ENCODE measurements at places on chromosomes 4 and X.

DNA sequence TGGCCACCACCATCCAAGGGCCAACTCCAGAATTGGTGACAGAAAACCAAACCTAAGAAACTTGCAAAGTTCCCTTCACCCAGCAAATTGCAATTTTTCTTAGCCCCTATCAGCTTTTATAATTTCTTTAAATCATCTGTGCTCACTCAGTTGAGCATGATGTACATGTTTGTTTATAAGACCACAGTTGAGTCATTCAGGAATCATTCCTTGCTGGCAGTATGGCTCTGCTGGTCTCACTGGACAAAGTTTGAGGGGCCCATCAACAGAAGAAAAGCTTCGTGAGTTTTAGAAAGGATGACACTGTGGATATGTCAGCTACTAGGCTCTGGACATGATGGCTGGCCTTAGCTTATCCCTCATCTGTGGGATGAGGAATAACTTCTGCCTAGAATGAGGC, 4.0 kb downstream of the TRPC5 start:
- DNase-seq, result no peak

DNA sequence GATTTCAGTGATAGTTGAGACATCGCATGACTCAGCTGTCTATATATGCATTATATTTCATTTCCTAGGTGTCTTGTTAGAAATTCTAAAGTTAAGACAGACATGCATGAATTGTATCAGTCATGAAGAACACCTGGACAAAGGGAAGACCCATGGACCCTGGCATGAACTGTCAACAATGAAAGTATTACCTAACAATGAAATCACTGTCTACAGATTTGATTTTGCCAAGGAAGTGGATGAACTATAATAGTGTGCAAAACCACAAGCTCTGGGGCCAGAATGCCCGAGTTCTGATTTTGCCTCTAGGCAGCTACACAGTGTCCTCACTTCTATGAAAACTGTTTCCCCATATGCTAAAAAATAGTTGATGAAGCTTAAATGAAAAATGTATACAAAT, 386.1 kb downstream of the NLGN4X start:
- DNase-seq, result no peak

GRCh38 chrX:63664741-63665140, 120.3 kb downstream of the ARHGEF9 start:
- no peak for DNase-seq

DNA sequence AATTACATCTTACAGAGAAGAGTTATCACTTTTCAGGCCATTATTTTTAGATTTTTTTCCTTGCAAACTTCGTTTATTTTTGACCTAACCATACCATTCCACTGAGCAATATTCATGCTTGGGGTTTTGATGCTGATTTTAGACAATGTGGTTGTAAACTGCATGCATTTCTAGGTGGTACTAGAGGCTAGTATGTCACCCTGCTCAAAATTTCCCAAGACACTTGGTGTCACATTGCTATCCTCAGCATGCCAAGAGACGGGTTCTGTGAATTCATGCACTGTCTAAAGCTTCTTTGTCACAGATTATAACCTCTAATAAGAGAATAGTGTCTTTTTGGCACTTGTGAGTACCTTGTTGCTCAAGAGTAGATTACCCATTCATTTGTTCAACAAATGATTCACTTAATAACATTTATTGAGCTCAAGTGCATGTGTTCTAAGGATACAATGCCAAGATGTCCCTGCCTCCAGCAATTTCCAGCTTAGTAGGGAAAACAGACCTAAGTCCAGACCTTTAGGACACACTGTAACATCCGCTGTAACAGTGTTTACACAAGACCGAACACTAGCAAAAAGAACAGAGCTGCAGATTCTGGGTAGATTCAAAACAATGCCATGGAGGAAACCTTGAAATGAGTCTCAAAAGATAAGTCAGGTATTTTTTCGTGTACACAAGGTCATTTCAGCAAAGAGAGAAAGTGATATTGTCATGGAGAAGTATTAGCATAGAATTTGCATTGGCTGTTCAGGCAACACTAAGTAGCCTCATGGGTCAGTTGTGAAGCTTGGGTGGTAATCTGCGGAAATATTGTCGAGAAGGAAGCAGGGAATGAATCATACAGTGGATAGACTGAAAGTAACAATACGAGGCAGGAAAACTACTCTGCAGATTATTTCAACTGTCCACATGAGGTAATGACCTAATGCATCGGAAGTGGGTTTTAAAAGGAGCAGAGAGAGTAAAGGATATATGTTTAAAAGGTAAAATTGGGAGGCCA, 515.1 kb upstream of the ZFP42 start:
- no peak for DNase-seq

- no peak for DNase-seq
Measured at GRCh38 chr4:42995343-42995944, 102.9 kb downstream of the GRXCR1 start.

GRCh38 chrX:138345801-138346200, 365.7 kb downstream of the FGF13 start:
- DNase-seq, result no peak

DNA sequence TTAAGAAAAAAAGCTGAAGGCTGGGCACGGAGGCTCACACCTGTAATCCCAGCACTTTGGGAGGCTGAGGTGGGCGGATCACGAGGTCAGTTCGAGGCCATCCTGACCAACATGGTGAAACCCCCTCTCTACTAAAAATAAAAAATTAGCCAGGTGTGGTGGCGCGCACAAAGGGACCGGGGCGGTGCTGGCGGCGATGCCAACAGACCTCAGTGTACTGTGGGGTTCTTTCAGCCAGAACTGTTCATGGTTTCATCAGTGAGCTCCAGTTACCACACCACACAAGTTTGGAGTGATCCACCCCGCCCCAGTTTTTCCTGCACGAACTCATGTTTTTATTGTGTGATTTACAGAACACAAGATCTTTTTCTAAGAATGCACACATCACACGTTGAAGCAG, 21.2 kb upstream of the IRAK1 start:
- no peak for DNase-seq

GRCh38 chr4:158865520-158866177, 96.8 kb downstream of the FNIP2 start:
- DNase-seq, result no peak

- no peak for DNase-seq
Measured at GRCh38 chr4:165723051-165723795, 149.8 kb upstream of the TLL1 start.

DNA sequence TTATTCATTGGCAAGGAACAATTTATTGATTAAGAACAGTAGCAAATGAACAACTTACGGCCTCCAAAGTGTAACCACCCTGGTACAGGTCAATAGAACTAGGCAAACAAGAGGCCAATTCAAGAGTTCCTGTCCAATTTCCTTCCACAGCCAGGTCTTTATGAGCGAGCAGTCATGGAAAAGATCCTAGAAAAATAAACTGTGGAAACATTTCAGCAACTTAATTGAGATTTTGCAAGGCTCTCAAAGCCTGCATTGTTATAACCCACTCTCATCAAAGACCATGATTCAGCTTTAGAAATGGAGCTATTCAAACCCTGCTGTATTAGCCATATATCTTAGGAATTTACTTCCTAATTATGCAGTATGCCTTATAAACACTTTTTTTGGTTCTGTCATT, 43.6 kb downstream of the UNC5C start:
- no peak for DNase-seq

DNA sequence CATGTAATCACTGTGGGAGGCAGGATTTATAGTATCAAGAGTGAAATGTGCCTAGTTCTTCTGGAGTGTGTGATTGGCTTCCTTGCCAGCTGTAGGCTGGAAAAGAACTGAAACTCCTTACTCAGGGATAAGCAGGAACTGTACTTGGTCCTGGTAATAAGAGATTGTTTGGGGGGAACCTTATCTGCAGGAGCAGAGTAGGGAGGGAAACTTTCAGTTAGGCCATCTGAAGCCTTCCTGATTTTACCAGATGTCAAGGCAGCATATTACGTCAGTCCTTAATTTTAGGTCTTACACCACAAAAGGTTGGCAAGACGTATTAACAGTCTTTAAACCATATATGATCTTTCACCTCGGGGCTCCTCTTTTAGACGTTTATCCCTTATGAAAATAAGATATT, 231.5 kb upstream of the FMR1 start:
- no peak for DNase-seq

GRCh38 chr4:78310007-78310739, 241.4 kb upstream of the ANXA3 start:
- DNase-seq, result no peak

- no peak for DNase-seq
Measured at GRCh38 chr4:88999392-88999930, 57.5 kb downstream of the FAM13A start.

DNA sequence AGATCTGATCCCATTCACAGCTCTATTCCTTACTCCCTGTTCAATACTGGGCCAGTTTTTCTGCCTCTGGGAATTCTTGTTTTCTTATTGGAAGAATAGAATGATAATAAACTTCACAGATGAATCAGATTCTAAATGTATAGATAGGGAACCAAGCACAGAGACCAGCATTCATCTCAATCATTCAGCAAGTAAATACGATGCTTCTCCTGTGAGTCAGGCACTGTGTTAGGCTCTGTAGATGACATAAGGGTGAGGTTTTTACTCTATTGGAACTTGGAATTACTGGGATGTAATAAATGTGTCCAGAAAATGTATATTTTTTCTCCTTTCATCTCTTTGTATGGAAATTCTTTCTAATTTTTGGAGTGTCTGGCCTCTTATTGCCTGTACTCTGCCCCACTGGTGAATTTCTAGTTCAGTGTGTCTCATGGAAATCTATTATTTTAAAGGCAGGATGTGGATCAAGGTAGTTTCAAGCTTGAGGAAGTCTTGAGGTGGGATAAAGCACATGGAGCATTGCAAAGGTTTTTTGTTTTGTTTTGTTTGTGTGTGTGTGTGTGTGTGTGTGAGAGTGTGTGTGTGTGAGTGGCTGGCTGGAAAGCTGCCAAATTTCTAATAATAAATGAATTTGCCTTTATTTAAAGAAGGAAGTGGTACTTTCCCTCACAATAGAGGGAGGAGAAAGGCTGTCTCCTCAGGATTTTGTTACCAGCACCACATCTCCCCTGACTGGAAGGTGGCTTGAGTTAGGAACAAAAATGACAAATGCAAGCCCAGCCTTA, 117.9 kb upstream of the HS3ST1 start:
- DNase-seq, result no peak

All from coronary artery (tissue), 2 donors.